Activated naive CD4-positive, alpha-beta T cell (primary cell): ENCODE measurements at places on chromosomes 11 and 22.

DNA sequence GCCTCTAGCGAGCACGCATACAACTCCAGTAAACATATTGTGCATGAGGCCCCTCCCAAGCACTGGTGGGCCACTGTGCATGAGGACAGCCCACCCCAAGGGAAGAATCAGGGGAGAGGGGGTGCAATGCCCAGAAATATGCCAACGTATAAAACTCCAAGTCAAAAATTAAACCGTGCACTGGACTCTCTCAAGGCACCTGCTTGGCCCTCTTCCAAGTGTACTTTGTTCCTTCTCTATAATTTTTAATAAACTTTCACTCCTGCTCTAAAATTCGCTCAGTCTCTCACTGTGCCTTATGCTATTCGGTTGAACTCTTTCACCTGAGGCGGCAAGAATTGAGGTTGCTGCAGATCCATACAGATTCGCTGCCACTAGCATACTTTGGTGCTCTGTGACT lies 465.3 kb upstream of the TENM4 start:
- no peak for DNase-seq

DNA sequence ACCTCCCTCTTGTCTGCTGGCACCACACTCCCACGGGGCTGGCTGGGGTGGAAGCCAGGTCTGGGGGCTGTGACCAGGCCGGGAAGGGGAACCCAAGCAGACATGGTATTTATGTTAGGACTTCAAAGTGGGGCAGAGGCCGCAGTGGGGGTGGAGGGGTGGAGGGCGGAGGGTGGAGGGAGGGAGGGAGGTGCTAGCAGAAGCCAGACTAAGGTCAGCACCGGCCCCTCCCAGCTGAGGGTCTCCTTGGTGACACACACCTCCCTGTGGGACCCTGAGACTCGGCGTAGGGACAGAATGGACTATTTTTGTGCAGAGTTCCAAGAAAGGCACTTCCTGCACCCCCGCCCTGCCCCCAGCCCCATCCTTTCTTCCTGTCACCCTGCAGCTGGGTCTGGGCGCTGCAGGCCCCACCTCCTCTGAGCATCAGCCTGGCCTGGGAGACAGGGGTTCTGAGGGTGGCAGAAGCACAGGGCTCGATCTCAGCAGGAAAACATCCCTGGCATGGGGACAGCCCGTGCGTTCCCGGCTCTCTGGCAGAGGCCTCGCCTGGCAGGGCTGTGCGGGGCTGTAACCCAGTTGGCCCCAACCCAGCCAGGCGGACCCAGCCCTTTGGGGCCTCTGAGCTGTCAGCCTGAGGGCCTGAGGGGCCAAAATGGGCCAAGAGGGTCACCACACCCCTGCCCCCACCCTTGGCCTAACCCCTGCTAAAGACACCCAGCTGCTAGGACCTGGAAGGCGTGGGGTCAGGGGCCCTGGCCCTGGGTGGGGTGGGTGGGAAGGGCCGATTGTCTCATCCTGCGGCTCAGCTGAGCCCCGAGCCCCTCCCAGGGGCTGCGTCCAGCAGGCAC lies 9.6 kb upstream of the CD248 start:
- DNase-seq = no peak

GRCh38 chr11:6505577-6506240 lies 8.6 kb downstream of the DNHD1 start:
- DNase-seq = no peak

DNA sequence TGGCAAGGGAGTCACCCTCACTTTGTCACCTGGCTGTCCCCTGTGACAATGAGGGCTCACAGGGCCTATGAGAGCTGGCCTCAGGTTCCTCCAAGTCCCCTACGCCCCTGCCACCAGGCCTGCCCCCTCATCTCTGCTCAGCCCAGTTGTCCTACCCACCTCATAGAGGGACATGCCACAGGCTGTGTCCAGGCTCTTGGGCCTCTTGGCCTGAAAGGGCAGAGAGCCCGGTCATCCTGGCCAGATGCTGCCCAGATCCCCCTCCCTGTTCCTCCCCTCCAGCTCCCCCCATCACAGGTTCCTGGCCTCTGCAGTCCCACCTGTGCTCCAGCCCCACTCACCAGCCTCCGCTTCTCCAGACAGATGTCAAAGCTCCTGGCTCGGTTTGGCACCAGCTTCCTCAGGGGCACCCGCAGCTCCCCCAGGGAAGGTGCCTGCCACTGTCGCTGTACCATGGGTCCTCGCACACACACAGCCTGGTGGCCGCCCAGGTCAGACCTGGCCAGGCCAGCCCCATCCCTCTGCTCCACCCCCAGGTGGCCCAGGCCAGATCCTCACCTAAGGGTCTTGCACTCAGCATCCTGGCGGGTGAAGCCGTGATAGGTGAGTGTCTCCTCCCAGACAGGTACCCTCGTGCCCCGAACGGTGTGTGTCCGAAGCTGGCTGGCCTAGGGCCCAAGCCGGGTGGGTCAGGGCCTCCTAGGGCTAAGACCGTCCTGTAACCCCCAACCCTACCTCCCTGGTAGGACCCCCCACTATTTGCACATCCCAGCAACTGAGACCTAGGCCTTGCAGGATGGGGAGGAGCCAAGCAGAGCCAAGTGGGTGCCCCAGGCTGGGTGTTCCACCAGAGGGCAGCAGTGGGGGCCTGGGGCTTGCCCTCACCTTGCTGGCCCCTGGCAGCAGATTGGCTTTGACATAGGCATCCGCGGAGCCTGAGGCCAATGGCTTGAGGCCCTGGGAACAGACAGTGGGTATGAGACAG lies 8.3 kb downstream of the NDUFV1 start:
- DNase-seq = peak; percentile 15

DNA sequence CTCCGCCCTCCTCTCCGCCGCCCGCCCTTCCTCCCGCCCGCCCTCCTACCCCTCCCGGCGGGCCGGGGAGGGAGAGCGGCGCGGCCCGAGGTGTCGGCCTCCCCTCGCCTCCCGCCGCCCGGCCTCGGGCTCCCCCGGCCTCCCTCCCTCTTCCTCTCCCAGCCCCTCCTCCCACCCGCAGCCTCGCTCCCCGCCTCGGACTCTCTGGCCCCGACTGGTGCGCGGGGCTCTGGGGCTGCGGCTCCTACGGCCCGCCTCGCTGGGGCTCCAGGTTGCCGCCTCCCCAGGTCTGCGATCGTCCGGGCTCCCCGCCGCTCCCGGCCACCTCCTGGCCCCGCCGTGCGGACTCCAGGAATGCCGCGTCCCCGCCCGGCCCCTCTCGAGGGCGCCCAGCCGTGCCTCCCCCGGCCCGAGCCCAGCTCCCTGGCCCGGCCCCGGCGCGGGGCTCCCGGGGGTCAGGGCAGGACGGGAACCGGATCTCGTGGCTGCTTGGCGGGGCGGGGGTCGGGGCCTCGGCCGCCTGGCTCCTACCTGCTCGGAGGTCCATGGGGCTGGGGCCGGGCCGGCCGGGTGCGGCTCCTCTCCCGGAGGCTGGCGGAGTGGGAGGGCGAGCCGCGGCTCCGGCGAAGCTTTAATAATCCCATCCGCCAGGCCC lies at the start of gene CLCF1:
Gene CLCF1 (minus strand): TSS at position 606 of the 655 bp plus-strand sequence. CDS start 59 bp downstream, at position 547.
- no peak for DNase-seq

DNA sequence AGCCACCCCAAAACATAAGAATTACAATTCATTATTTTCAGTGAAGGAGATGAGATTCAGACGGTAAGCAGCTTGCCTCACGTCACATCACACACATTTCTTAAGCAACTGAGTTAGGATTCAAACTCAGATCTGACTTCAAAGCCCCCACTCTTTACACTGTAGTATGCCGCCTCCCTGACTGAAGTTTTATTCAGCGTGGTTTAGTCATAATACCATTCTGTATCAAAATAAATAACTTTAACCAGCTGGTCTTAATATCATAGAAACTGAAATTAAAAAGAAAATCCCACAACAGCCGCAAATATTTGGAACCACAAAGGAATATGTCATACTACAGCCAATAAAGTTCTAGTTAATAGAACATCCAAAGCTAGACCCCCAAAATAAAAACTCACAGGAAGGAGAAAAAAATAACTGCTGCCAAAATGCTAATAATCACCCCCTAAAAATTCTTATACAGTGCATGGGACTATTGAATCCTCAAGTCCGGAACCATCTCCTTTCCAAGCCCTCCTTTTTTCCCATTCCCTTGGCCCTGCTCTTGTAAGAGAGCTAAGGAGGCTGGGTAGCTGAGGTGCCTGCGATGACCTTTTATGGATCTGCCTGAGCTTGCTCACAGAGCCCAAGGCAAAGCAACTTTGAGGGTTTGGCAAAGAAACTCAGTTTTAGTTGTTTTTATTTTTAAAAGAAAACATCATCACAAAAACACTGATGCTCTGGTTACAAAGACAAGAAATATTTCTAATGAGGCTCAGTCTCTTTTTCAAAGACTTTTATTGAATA lies 334.5 kb downstream of the TTC28 start:
- no peak for DNase-seq
